ENCODE measurements at places on chromosomes 12 and 14. TPM values are rescaled to one million over a fixed set of nuclear protein-coding genes. Genes with fewer than 3 reads are reported as not detected.

DNA sequence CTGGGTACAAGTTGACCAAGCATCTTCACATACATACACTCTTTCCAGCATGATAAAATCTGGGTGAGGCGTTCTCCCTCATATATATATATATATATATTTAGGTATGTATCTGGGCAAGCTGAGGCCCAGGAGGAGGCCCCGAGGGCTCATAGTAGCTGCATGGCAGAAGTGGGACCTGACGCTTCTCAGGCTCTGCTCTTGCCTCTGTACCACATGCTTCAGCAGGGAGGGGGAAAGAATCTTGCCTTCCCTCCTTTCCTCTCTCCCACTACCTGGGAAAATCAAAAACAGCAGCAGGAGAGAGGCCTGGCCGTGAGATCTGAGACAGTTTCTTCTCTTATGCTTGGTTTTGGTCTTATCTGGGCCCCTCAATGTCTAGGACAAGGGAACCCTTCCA lies 9.2 kb downstream of the PPP1R1A start:
- H3K27ac ChIP-seq, result no peak overlapping the region
- H3K36me3 ChIP-seq, result peaks cover 32% of the 10 kb centered on the region
- DNase-seq, result no peak
- H3K4me3 ChIP-seq, result no peak overlapping the region
- no peaks in the 10 kb centered on the region for H3K4me1 ChIP-seq

The KLHDC1 gene
- 11.4 TPM for total RNA-seq

GRCh38 chr12:85157035-85157603 lies 121.0 kb downstream of the LRRIQ1 start:
- H3K4me3 ChIP-seq, result no peak overlapping the region
- DNase-seq, result no peak
- H3K36me3 ChIP-seq, result no peaks in the 10 kb centered on the region
- no peaks in the 10 kb centered on the region for H3K27me3 ChIP-seq

DNA sequence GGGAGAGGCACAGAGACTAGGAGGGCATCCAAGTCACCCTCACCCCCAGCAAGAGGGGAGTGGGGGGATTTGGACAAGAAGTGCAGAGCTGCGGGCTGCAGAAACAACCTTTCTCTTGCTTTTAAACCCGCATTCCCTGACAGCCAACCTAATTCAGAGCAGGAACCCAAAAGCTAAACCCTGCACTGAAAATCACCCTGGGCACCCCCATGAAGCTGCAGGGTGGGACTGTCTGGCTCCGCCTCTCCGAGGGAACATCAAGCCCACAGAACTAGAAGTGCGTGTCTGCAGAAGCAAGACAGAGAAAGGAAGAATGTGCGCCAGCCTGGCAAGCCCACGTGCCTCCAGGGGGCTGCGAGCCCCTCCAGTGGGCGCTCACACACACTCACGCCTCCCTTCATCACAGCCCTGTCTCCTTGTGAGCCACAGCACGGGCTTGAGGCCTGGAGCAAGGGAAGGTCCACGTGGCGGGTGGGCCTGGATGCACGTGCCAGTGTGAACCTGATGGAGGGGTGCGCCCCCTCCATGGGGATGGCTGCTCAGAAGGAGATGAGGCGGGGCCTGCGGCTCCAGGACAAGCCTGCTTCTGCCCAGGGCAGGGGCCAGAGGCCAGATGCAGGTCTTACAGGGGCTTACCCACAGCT lies 27.8 kb upstream of the PNMA1 start:
- H3K27ac ChIP-seq, result peak overlapping the region; percentile 73
- no peaks in the 10 kb centered on the region for H3K27me3 ChIP-seq
- no peak for DNase-seq
- peak overlapping the region; percentile 63 for H3K4me3 ChIP-seq

- no peak for DNase-seq
- peak overlapping the region; percentile 57 for H3K4me3 ChIP-seq
- H3K27me3 ChIP-seq, result no peaks in the 10 kb centered on the region
- H3K4me1 ChIP-seq, result peaks cover 2% of the 10 kb centered on the region
- H3K36me3 ChIP-seq, result no peaks in the 10 kb centered on the region
Observed at GRCh38 chr12:59404109-59404650, 191.6 kb upstream of the SLC16A7 start.

The CYP27B1 gene
- total RNA-seq, result 0.81 TPM

GRCh38 chr12:115817389-115817788 lies 460.1 kb downstream of the MED13L start:
- no peaks in the 10 kb centered on the region for H3K36me3 ChIP-seq
- H3K4me3 ChIP-seq, result no peak overlapping the region
- no peaks in the 10 kb centered on the region for H3K4me1 ChIP-seq
- no peak overlapping the region for H3K27ac ChIP-seq
- no peaks in the 10 kb centered on the region for H3K27me3 ChIP-seq

- H3K27ac ChIP-seq, result peak overlapping the region; percentile 9
- peaks cover 39% of the 10 kb centered on the region for H3K36me3 ChIP-seq
- no peaks in the 10 kb centered on the region for H3K27me3 ChIP-seq
- no peak for DNase-seq
Observed at GRCh38 chr12:10705655-10706054, 17.5 kb downstream of the YBX3 start.

The TOMM20L gene
- total RNA-seq, result not detected

GRCh38 chr12:100141998-100142850 lies 450 bp downstream of the BLTP3B start:
- DNase-seq, result no peak
- H3K4me3 ChIP-seq, result peak overlapping the region; percentile 99
- H3K27me3 ChIP-seq, result no peaks in the 10 kb centered on the region
- peak overlapping the region; percentile 99 for H3K27ac ChIP-seq
- peaks cover 32% of the 10 kb centered on the region for H3K4me1 ChIP-seq
- H3K36me3 ChIP-seq, result no peaks in the 10 kb centered on the region

The TMEM52B gene
- 2.8 TPM for total RNA-seq

- peak; percentile 18 for DNase-seq
- peaks cover 18% of the 10 kb centered on the region for H3K4me1 ChIP-seq
- H3K4me3 ChIP-seq, result peak overlapping the region; percentile 91
- H3K27me3 ChIP-seq, result no peaks in the 10 kb centered on the region
- peaks cover 2% of the 10 kb centered on the region for H3K36me3 ChIP-seq
- peak overlapping the region; percentile 98 for H3K27ac ChIP-seq
Observed at GRCh38 chr12:25957793-25958427, 572 bp upstream of the RASSF8 start.

DNA sequence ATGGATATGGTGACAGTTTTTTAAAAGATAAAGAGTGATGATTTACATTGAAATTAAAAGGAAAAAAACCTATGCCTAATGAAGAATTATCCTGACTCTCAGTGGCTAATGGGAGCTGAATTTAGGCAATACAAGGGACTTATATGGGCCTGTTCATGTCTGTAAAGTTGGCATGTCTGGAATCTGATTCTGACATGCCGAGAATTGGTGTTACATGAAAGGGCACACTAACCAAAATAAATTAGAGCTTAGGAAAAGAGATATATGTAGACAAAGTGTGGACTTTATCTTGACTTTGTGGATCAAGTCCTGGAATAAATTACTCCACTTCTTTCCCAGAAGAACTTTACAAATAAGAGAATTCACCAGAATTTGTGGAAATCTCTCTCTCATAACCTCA lies 1.1 kb downstream of the TDG start:
- peak overlapping the region; percentile 77 for H3K4me3 ChIP-seq
- H3K36me3 ChIP-seq, result no peaks in the 10 kb centered on the region
- no peaks in the 10 kb centered on the region for H3K27me3 ChIP-seq
- H3K4me1 ChIP-seq, result peaks cover 47% of the 10 kb centered on the region
- H3K27ac ChIP-seq, result peak overlapping the region; percentile 82

DNA sequence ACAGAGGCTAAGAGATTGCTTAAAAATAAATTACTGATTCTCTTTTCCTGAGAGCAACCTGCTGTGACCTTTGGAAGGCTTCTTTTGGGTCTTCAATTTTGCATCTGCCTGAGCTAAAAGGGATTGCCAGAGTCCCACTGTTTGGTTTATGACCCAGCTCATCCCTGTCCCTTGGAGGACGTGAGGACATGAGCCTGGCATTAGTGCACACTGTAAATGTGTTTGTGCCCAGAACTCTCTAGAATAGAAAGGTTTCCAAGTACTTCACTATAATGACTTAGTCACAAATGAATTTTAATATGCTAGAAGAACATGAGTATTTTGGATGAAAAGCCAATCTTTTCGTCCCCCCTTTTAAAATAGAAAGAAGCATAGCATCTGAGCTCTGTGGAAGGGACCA lies 47.1 kb upstream of the CDKN3 start:
- H3K4me3 ChIP-seq, result peak overlapping the region; percentile 58
- DNase-seq, result no peak
- no peaks in the 10 kb centered on the region for H3K27me3 ChIP-seq
- H3K27ac ChIP-seq, result no peak overlapping the region
- no peaks in the 10 kb centered on the region for H3K36me3 ChIP-seq

- no peak for DNase-seq
- H3K4me3 ChIP-seq, result no peak overlapping the region
- no peaks in the 10 kb centered on the region for H3K4me1 ChIP-seq
- no peaks in the 10 kb centered on the region for H3K27me3 ChIP-seq
- H3K36me3 ChIP-seq, result no peaks in the 10 kb centered on the region
Observed at GRCh38 chr12:120625557-120626419, 14.6 kb upstream of the CABP1 start.

GRCh38 chr12:61857968-61858367 lies 402.2 kb upstream of the USP15 start:
- H3K4me3 ChIP-seq, result no peak overlapping the region
- H3K27ac ChIP-seq, result no peak overlapping the region
- no peaks in the 10 kb centered on the region for H3K36me3 ChIP-seq
- DNase-seq, result no peak
- H3K27me3 ChIP-seq, result no peaks in the 10 kb centered on the region

The IFI27 gene
- total RNA-seq, result 96.3 TPM

The PAPLN gene
- total RNA-seq, result 10.2 TPM

The HOXC12 gene
- total RNA-seq, result not detected

DNA sequence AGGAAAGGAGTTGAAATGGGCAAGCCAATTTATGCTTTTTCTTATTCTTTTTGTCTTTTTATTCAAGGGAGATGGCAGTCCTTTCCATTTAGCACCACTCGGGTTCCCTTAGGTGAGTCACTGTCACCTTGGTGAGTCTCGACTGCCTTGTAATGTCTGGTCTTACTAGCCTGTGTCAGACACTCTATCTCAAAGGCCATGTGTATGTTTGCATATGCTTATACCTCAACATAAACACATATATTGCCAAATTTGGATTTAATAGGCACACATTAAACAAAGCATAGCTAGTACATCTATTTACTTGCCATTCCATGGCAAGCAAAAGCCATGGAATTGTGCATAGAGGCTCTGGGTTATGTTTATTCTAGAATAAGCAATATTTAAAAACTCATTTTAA lies 624.9 kb upstream of the FOXG1 start:
- no peak overlapping the region for H3K27ac ChIP-seq
- H3K36me3 ChIP-seq, result no peaks in the 10 kb centered on the region
- no peak for DNase-seq
- H3K4me1 ChIP-seq, result no peaks in the 10 kb centered on the region
- no peak overlapping the region for H3K4me3 ChIP-seq
